ENCODE measurements at places on chromosomes 13 and 19. TPM values are rescaled to one million over a fixed set of nuclear protein-coding genes. Genes with fewer than 3 reads are reported as not detected.

- H3K36me3 ChIP-seq = no peaks in the 10 kb centered on the region
- H3K4me1 ChIP-seq = no peaks in the 10 kb centered on the region
- H3K27ac ChIP-seq = no peak overlapping the region
- H3K4me3 ChIP-seq = no peak overlapping the region
- no peak for DNase-seq
Observed at GRCh38 chr19:3188627-3189596, 3.2 kb downstream of the NCLN start.

GRCh38 chr13:45705918-45706317, 3.8 kb downstream of the CBY2 start:
- H3K4me1 ChIP-seq = no peaks in the 10 kb centered on the region
- no peaks in the 10 kb centered on the region for H3K36me3 ChIP-seq
- H3K27ac ChIP-seq = no peak overlapping the region
- no peaks in the 10 kb centered on the region for H3K27me3 ChIP-seq
- H3K4me3 ChIP-seq = no peak overlapping the region

GRCh38 chr19:12987190-12987589, 8.1 kb upstream of the NFIX start:
- no peaks in the 10 kb centered on the region for H3K27me3 ChIP-seq
- DNase-seq = no peak
- H3K4me3 ChIP-seq = no peak overlapping the region
- no peaks in the 10 kb centered on the region for H3K36me3 ChIP-seq
- H3K4me1 ChIP-seq = no peaks in the 10 kb centered on the region

CYP2S1 gene
- 0.23 TPM for polyA plus RNA-seq

SLC7A9 gene
- 1.1 TPM for polyA plus RNA-seq
